Esophagus muscularis mucosa (tissue), 4 donors: ENCODE measurements at places on chromosomes 5 and 9.

GRCh38 chr5:169626779-169627178 lies 10.3 kb upstream of the DOCK2 start:
- DNase-seq: no peak

GRCh38 chr9:84187090-84187489 lies 153.5 kb downstream of the SLC28A3 start:
- DNase-seq: no peak

DNA sequence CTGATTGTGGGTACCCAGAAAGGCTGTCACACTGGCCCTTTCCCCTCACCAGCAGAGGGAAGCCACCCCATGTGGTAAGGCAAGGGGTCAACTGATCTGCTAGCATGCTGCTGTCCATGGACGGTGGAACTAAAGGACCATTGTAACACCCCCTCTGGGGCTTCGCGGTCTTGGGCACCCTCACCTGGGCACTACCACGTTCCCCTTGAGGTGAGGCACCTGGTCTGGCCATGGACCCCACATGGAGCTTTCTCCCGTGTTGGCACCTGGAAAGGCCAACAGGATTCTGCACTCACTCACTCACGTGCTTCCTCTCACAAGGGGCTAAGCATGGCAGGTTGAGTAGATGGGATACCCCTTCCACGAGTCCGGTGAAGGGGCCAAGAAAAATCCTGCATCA lies 72.0 kb upstream of the RFX3 start:
- no peak for DNase-seq

- no peak for DNase-seq
Measured at GRCh38 chr9:128809831-128810230, 8.5 kb upstream of the ENDOG start.

DNA sequence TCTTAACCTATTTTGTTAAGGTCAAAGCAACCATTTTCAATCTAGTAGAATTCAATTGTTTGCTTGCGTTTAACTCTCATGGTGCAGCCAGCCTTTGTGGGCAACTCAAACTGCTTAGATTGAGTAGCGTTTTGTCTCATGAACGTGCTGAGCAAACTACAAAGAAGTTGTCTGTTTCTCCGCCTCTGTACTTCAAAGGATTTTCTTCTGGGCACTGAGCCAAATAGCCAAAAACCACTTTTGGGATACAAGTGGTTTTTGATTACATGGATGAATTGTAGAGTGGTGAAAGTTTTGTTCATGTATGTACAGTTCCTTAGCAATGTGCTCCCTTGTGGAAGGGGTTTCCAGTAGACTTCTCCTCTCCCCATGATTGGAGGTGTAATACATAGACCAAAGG lies 122.9 kb downstream of the CFAP90 start:
- DNase-seq: no peak

- DNase-seq: no peak
Measured at GRCh38 chr9:69120380-69121154, 53.5 kb upstream of the TJP2 start.

- DNase-seq: no peak
Measured at GRCh38 chr5:43771611-43772031, 168.6 kb downstream of the NNT start.

DNA sequence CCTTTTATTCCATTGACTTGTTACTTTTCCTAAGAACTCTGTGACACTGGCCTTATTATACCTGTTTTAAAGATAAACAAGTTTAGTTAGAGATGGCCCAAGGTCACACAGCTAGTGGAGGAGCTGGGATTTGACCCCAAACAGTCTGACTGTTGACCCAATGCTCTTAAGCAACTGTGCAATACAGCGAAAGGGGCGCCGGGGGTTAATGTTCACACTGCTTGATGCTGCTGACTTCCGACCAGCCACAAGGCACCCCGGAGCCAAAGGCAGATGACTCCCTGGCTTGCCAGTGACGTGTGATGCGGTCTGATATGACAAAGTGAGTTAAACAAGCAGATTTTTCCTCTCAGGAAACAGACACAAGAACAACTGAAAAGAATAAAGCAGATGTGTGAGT lies 23.9 kb downstream of the PIK3R1 start:
- DNase-seq: peak; percentile 95

DNA sequence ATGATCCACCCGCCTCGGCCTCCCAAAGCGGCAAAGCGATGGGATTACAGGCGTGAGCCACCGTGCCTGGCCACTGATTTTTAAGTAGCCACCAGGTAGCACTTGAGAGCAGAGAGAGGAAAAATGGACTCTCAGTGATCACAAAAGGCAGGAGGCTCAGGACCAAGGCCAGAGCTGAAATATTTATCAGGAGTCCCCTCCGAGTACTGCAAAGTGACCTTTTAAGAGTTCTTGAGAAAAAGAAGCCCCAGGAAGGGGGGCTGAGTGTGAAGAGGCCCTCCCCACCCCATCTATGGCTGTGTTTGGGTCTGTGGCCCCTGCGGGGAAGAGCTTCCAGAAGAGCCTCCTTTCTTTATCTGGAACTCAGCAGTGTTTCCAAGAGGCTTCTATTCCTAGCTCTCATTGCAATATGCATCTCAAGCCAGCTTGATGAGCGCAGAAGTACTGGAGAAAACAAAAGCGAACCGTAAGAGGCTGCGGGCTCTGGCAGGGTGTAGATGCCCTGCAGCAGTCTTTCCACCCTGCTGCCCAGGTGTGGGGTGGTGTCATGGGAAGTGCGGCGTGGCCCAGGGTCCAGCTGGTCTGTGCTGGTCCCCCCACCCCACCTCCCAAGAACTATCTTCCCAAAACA lies 75.5 kb upstream of the CDK20 start:
- DNase-seq: no peak

GRCh38 chr9:121760571-121760970 lies 109.1 kb downstream of the DAB2IP start:
- DNase-seq: no peak

DNA sequence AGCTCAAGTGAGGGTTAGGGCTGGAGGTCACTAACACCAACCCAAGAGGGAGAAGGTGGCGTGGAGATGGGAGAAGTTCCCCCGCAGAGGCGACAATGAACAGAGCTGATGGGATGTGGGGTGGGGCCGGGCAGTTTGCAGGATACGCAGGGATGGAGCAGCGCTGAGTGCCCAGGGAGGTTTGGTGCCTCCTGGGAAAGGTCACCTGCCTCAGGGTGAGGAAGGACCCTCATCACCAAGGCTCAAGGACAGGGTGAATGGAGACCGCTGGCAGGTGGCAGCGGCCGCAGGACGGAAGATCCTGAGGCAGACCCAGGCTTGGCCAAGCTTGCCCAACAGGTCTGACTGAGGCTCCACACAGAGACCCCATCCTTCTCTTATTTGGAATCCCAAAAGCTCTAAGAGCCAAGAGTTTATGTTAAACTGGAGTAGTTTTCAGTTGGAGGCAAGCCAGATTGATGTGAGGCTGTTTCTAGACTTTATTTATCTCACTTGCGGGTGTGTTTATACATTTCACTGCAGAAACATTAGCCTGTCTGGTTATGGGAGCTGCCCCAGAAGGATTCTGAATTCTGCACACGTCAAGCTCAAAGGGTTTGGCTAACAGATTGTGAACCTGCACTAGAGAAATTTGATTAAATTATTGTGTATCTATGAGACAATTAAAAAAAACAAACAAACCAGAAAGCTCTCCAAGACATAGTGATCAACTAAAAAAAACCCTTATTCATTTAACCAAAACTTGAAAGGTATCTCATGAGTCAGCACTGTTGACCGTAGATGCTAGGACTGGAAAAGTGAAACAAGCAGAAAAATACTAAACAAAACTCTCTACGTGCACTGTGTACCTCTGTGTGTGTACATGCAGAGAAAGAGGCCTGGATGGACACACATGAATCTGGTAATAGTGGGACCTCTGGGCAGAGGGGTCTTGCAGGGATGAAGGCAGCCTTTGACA lies 146.2 kb upstream of the PHYKPL start:
- no peak for DNase-seq

DNA sequence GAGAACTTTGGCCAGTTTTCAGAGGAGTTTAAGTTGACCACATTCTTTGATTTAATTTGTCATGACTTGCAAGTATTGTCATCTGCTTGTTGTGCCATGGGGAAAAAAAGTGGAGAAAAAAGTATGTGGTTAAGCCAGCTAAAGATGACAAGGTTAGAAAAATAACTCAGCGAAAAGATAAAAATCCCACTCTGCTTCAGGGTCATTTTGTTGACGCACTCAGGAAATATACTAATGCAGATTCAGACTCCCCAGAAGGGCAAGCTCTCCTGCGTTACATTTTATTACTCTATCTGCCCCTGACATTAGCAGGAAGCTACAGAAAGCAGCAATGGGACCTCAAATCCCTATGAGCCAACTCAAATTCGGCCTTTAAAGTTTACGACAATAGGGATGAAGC lies 27.6 kb upstream of the TESK1 start:
- DNase-seq: no peak

GRCh38 chr5:179927824-179928223 lies 20.1 kb upstream of the TBC1D9B start:
- DNase-seq: peak; percentile 45

- no peak for DNase-seq
Measured at GRCh38 chr5:59116231-59116865, 533.5 kb downstream of the RAB3C start.

DNA sequence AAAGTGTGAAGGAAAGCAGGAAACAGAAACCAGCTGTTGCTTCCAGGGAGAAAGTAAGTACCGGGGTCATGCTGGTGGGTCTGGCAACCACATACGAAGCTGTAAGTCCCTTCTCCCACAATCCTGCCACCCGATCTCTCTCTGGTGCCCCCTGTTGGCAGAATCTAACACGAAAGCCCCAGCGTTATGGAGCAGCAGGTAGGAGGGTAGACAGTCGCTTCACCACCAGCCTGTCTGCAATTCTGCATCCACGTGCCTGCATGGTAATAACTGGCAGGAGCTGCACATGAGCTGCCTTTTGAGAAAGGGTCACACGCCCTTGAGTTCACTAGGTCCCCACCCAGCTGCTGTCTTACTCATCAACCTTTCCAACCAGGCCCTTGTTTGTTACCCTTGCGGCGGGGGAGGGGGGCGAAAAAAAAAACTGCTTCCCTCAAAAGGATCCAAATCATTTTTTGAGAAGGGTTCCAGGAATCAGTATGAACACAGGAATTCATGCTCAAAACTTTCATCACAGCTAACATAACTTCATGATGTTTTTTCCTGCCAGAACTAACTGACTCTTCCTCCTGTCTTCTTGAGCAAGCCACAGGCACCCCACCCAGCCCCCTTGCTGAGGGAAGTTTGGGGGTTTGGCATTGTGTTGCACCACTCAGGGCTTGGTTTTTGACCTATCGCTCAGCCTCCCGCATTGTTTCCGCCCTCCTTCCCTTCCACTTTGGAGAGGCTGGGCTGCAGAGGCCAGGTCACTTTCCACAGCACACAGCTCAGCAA lies 19.6 kb upstream of the TMEM252 start:
- no peak for DNase-seq

- no peak for DNase-seq
Measured at GRCh38 chr5:150301170-150301505, 1.6 kb downstream of the ARSI start.

GRCh38 chr9:13513716-13514444 lies 234.4 kb upstream of the MPDZ start:
- DNase-seq: no peak

GRCh38 chr9:98516897-98517503 lies 191.7 kb downstream of the GABBR2 start:
- peak; percentile 87 for DNase-seq

DNA sequence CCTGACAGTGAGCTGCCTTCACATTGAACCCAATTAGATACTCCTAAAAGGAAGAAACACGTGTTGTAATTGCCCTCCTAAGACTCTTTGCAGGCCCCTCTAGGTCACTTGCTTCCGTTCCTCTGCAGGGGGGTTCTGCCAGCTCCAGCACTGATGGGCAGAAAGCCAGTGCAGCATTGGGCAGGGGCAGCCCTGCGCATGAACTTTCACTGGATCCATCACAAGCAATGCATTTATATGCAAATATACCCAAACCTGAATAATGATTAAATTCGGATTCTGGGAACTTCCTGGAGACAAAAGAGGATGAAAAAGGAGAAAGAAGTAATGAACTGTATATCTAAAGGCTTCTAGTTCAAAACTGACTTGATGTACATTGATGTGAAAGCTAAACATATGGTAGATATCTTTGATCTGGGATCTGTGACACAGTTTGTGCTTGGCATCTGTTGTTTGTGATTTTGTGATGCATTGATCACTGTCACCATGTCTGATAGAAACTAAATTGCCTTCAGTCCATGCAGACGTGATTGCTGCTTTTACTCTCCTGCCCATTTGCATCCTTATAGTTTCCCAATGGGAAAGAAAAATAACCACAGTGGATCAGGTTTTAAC lies 313.4 kb downstream of the DEPDC1B start:
- no peak for DNase-seq

DNA sequence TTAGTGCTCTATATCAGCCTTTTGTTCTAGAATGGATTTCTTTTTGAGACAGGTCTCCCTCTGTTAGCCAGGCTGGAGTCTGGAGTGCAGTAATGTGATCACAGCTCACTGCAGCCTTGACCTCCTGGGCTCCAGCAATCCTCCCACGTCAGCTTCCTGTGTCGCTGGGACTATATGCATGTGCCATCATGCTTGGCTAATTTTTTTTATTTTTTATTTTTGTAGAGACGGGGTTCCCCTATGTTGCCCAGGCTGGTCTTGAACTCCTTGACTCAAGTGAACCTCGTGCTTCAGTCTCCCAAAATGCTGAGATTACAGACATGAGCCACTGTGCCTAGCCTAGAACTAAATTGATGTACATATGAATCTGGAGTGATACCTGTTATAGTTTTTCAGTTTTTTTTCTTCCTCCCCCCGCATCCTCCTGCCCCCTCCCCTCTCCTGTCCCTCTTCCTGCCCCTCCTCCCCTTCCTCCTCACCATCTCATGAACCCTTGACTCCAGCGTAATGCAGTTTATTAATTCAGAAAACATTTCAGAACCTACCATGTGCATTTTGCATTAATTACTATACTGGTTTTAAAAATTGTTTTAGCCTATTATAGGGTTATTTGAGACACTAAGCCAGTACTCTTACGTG lies 37.4 kb upstream of the TNFAIP8 start:
- DNase-seq: no peak

DNA sequence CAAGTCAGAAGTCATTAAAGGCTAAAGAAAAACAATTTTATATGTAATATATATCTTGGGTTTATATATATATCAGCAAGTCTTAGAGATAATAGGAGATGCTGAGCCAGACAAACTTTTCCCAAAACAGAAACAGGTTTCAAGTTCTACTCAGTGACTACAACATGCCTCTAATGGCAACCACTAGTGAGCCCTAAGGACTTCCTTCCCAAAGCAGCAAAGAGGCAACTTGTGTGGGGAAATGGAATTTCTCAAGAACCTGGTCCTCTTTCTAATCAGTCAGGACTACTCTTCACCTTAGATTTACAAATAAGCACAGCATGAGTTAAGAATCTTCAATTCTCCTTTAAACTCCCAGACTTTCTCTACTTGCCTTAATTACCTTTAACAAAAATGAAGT lies 17.6 kb downstream of the RNF38 start:
- no peak for DNase-seq

DNA sequence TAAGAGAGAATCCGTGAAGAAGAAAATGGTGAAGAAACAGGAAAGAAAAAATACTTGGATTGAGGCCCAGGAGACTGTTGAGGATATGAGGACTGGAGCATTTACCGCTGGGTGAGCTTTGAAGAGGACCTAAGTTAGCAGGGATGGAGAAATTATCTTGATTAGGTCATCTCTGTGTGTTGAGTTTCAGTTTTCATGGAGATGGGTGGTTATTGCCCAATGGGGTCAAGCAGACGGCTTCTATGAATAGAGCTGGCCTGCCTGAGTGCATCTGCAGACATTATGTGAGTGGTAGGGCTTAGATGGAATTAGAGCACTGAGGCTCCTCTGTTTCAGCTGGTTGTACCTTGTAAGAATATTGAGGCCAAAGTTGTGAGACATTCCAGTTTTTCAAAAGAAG lies 245.4 kb upstream of the FBXL7 start:
- no peak for DNase-seq

GRCh38 chr5:134584662-134585061 lies 48.0 kb downstream of the SAR1B start:
- DNase-seq: no peak

GRCh38 chr5:37966291-37966690 lies 126.5 kb upstream of the GDNF start:
- DNase-seq: no peak
